Stimulated activated CD4-positive, alpha-beta T cell treated with anti-CD3 and anti-CD28 coated beads, TNF-alpha, amount 100 ng/mL, for 24 hours (primary cell): ENCODE measurements at places on chromosomes 1 and 21.

- no peak for DNase-seq
Measured at GRCh38 chr1:99551812-99552614, 93.9 kb upstream of the PALMD start.

DNA sequence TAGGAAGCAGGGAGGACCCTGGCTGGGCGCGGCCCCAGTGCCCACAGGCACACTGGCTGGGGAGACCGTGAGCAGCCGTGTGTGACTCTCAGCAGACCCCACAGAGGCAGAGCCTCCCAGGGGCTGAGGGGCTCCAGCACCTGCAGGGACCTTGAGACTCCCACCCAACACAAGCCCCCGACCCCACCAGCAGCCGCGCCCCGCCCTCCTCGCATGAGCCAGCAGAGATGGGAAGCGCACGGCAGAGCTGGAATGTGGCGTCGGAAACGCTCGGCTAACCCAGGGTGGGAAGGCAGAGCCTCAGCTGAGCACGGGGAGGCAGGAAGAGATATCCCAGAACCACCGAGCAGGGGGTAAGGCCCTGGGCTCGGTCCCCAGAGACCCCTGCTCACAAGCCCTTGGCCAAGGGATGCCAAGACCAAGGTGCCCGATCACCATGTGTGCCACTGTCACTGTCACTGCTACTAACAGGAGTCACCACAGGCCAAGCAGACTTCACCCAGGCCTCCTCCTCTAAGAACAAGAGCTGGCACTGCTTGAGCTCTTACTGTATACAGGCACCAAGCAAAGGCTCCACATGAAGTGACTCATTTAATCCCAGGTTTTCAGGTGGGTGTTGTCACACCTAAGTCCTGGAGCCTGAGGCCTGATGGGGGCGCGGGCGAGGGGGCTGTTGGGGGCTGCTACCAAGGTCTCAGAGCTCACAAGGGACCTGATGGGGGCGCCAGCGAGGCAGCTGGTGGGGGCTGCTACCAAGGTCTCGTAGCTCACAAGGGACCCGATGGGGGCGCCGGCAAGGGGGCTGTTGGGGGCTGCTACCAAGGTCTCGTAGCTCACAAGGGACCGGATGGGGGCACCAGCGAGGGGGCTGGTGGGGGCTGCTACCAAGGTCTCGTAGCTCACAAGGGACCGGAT, 20.1 kb downstream of the MEGF6 start:
- no peak for DNase-seq

- no peak for DNase-seq
Measured at GRCh38 chr1:106964495-106964894, 92.0 kb upstream of the PRMT6 start.

GRCh38 chr1:160167580-160167979, 16.2 kb downstream of the ATP1A4 start:
- DNase-seq = no peak

GRCh38 chr1:183816110-183816509, 11.2 kb downstream of the RGL1 start:
- no peak for DNase-seq

GRCh38 chr1:158830074-158830677, 975 bp upstream of the MNDA start:
- DNase-seq = no peak

DNA sequence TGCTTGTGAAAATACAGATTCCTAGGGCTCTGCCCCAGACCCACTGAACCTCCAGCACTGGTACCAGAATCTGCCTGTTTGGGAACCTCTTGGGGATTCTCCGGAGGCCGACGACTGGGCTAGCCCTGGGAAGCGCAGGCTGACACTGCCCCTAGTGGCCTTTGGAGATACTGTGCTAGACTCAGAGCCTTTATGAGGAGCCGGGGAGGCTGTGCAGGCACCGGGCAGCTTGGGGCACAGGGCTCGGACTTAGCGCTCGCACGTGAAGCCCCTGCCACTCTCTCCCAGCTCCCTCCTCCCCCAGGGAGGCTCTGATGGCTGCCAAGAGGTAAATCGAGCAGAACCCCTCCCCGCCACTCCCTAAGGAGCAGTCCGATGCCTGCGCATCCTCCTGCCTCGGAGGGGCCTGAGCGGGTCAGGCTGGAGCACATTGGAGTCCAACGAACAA, 144.6 kb upstream of the TNR start:
- DNase-seq = no peak

GRCh38 chr1:71228241-71228640, 147.4 kb upstream of the ZRANB2 start:
- no peak for DNase-seq

DNA sequence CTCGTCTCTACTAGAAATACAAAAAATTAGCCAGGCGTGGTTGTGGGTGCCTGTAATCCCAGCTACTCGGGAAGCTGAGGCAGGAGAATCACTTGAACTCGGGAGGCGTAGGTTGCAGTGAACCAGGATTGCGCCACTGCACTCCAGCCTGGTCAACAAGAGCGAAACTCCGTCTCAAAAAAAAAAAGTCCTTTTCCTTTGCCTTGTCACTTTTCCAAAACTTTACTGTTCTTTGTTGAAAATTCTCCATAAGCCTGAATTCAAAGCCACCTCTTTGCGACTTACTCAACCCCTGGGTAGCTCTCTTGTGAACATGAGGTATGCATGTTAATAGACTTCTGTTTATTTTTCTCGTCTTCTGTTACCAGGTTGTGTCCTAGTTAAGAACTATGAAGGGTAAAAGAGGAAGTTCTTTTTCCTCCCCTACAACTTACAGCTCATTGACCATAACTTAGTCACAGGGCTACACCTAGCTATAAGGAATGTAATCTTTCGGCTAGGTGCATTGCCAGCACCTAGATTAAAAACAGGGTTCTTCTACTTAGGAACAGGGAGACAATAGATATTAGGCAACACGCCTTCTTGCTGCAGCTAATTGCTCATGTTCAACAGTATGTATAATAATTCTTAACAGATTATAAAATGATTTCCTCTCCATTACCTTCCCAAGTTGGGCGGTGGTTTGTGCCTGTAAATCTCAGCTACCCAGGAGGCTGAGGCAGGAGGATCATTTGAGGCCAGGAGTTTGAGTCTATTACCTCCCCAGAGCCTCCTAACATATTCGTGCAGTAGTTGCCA, 40.9 kb downstream of the PTAFR start:
- no peak for DNase-seq

DNA sequence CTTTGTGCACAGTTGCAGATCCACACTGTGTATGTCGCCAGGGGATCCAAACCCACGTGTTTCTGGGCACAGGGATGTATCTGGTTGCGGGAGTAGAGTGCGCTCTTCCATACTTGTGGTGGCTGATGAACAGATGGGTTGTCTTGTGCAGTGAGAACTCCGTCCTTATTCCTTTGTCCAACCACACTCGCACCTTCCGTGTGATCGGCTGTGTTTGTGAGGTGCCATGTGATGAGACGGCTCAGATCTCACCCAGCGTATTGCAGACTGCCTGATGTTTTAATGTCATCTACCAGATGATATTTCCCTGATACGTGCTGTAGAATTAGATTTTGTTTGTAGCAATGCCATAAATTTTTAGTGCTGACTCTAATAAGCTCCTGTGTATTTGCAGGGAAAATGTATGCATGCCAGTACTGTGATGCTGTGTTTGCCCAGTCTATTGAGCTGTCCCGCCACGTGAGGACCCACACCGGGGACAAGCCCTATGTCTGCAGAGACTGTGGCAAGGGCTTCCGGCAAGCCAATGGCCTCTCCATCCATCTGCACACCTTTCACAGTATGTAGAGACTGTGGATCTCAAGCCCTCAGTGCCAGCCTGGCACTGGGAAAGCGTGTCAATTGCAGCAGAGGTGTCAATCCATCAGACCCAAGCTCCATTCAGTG, 46.2 kb upstream of the EPHA8 start:
- DNase-seq = no peak
